ENCODE measurements at places on chromosomes 16 and 17.
A peak's percentile ranks its signal among the peaks of the same experiment; 100 is the strongest.

- peak; percentile 66 for DNase-seq
Measured at GRCh38 chr16:1870365-1871082, 1.4 kb downstream of the MEIOB start.

GRCh38 chr17:2002767-2003329 is 22.3 kb downstream of the RTN4RL1 start:
- DNase-seq = no peak

DNA sequence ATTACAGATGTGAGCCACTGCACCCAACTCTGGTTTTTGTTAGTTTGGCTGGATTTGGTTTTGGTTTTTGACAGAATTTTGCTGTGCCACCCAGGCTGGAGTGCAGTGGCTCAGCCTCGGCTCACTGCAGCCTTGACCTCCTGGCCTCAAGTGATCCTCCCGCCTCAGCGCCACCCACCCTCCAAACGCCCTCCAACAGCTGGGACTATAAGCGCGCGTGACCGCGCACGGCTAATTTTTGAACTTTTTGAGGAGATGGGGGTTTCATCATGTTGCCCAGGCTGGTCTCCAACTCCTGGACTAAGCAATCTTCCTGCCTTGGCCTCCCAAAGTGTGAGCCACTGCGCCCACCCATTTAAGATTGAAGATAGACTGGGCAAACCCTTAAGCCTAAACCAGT is 84.4 kb upstream of the RPRML start:
- no peak for DNase-seq

DNA sequence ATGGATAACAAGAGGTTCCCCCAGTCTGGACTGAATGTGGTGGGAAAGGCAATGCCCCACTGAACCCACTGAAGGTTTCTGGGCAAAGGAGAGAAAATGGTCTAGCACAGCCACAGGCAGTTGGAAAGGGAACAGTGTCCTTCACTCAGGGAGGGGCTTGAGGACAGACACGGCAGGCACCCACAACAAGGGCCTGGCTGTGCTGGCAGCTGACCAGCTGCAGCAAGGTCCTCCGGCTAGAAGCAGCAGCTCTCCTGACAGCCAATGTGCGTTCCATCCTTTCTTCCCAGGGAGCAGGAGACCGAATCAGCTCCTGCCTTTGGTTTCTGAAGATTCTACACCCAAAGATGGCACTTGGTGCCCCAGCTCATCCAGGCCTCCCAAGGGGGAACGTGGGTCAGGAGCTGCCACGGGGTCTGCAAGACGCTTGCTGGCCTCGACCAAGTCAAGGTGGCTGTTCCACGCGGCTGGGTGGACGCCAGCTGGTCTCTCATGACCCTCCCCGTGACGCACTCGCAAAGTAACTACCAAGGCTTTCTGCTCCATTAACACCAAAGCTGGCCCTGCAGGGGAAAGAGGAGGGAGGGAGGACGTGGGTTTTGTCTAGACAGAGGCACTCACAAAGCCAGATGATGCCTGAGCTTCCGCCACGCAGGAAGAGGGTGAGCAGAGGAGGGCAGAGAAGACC is 11.1 kb downstream of the ABR start:
- DNase-seq = no peak

DNA sequence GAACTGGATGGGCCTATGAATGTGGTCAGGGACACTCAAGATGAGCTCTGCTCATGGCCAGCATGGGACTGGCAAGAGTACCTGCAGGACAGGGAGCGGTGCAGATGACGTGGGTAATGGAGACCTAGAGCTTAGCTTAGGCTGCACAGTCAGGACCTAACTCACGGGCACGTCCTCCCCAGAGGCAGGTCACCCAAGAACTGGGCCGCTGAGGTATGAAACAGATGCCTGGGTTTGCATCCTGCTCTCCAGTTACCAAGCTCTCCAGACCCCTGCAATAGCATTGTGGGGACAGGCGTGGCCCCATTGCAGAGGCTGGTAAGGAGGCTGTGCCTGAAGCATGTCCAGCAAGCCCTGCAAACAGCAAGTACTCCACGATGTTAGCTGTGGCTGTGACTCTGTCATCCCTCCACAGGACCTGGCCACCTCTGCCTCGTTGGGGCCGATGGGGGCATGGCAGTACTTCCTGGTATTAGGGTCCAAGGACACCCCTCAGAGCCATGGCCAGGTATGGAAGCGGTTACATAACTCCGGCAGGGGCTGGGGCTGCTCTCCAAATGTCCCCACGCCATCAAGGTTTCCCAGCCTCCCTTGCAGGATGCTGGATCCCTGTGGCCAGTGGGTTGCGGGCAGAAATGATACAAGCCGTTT is 37.5 kb upstream of the RBFOX3 start:
- DNase-seq = no peak

DNA sequence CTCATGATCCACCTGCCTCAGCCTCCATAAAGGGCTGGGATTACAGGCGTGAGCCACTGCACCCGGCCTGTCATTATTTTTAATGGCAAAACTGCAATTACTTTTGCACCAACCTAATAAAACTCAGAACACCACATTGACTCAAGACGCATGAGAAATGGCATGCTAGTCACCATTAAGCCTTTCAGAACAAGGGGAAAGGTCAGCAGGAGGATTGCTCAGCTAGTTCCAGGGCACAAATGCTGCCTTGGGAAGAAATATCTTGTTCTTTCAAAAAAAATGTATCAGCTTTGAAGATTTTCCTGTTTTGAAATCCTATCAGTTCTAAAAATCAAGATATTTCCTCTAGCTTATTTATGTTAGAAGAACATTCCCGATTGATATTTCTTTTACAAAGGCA is 32.4 kb upstream of the CDYL2 start:
- DNase-seq = no peak

DNA sequence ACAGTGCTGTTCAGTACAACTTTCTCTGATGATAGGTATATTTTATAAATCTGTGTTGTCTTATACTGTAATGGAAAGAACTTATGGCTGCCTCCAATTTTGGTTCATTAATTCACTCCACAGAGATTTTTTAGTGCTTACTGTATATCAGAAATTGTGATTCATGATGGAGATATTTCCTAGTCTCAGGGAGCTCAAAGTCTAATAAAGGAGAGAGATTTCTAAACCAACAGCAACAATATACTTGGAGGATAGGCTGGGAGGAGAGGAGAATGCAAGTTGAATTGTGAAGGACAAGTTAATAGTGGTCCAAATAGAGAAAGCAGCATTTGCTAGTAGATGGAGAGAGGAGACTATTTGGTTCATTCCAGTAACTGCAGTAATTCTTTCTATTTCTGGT is 63.5 kb downstream of the TANC2 start:
- DNase-seq = peak; percentile 65

DNA sequence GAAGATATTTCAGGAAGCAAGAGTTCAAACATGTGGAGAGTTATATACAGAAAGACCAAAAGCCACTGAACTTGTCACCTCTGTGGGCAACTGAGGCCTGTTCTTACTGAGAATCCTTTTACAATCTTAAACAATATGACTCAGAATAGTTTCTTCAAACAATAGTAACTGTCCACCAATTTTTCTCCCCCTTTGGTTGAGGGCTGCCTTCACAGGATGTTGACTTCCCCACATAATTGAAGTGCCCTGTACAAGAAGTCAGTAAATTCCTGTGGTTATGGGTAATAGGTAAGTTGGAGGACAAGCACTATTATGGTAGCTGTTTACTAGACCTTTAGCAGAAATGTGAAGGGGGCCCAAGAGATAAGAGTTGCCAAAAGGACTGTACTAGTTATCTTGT is 215.8 kb downstream of the CDH8 start:
- peak; percentile 70 for DNase-seq

All from astrocyte of the spinal cord (primary cell).